ENCODE measurements at places on chromosomes 2 and 18.

DNA sequence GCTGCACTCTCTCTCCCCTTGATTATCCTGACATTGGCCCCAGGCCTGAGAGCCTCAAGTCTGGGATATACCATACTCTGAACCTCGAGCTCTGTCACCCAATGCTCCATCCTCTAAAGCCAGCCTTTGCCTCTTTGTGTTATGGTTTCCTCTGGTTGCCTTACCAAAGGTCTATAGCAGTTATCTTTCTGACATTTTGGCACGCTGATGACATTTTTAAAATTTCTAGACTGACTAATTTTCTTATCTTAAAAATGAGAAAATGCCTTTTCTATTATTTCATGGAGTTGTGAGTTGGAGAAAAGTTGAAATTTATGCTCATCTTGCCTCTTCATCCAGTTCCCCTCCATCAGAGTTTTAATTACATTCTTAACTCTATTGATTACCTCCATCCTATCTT, 62.7 kb downstream of the PKP4 start:
- DNase-seq = no peak

DNA sequence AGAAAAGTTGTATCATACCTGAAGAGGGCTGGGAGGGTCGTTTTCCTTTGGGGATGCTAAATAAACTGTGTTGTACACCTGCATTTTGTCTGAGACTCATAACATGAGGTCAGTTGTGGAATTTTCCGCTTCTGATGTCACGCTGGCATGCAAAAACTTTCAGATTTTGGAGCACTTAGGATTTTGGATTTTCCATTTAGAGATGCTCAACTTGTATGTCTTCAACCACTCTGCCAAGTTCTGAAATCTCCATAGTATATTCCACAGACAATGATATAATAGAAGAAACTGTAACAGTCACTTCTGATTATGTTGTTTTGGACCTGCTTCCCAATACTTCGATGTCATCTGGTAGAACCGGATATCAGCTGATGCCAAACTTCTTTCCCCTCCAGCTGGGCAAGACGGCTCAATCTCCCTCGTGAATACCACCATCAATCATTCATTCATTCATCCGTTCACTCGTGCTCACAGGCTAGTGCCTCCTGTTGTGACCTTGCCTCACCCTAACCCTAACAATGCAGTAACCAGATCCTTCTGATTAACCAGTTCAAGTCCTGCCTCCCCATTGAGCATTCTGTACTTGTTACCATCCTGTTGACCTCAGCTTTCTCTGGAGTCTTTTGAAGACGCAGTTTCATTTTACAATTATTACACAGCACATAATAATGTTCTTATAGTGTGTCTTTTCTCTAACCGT, 5.3 kb upstream of the PLEKHH2 start:
- DNase-seq = no peak

GRCh38 chr2:85729825-85730510, 23.8 kb upstream of the ATOH8 start:
- no peak for DNase-seq

- no peak for DNase-seq
Observed at GRCh38 chr18:31203096-31203793, 40.6 kb upstream of the DSC1 start.

DNA sequence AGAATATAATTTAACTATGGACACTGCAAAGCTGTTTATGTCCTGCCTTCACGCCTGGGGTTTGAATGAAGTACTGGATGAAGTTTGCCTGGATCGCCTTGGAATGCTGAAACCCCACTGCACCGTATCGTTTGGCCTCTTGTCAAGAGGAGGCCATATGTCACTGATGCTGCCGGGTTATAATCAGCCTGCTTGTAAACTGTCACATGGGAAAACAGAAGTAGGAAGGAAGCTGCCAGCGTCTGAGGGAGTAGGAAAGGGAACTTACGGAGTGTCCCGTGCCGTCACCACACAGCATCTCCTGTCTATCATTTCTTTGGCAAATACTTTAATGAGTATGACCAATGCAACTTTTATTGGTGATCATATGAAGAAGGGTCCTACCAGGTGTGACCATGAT, 105.8 kb downstream of the WDR7 start:
- DNase-seq = no peak

DNA sequence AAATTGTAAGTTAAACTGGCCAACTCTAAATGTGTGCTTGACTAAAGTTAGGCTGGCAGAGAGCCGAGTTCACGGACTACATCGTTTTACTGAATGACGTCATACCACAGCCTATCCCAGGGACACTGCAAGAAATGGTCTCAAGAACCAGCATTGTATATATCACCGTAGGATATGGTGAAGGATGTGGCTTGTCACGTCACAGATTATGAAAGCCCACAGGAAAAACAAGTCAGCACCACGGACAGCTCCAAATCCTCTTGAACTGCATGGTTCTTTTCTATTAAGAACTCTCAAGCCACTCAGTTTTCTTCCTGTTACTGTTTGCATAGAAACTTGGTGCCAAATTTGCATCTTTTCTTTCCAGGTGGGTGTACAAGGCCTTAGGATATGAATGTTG, 85.1 kb upstream of the ACAA2 start:
- DNase-seq = peak; percentile 52

- no peak for DNase-seq
Observed at GRCh38 chr2:231383416-231384108, 11.9 kb upstream of the B3GNT7 start.

DNA sequence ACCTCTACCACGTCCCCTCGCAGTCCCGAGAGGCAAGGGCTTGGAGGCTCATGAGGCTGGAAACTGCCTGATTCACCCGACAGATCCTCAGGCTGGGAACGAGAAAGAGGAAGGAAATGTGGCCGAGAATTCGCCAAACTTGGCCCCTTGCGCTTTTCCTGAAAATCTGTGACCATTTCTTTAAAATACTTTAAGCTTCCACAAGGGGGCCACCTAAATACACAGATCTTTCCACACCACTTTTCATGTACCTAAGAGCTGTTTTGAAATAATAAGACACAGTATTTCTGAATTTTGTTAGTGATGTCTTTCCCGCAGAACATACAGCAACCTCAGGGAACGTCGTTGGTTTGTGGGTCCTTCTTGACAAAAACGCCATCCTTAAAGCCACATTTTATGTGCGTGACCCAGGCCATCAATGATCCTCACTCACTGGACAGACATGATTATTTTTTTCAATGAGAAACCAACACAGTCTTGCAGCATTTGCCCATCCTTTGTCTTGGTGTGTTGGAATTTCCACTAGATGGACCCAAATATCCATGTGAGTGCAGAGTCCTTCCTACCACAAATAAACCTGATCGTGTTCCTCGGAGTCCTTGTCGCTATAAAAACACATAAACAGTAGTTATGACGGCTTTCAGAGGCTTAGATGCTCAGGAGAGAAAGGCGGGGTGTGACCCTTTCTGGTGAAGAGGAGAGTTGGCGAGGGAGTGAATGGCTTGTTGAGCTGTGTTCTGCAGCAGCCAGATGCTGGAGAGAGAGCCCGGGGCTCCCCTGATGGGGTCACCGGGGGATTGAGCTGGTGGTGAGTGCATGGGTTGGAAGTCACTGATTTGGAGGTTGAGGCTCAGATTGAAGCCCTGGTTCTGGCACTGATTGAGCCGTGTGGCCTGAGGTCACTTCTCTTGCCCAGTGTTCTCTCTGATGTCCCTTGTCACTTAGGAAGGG, 25.0 kb downstream of the DCDC2C start:
- peak; percentile 29 for DNase-seq

DNA sequence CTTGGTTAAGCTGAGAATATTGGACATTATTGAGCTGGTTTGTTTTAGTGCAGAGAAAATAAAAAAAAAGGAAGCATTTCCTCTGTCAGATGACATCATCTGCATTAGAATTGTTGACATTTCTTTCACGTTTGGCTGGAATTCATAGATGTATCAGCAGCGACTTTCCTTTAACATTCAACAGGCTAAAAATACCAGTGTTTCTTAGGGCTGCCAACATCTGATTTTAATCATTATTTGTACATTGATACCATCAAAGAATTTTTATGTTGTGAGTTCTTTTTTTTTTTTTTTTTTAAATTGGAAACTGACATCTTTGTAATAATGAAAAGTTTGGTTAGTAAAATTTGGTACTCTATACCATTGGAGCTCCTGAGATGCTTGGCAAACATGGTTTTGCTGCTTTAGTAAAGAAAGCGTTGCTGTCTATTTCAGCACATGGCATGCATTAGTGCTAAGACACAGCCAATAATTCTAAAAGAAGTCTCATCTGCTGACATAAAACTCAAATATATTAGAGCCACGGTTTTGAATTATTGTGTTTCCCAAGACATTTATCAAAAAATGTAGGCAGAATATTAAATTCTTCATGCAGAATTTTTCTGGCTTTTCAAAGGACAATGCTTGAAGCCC, 33.6 kb downstream of the GTF2A1L start:
- DNase-seq = peak; percentile 58

- no peak for DNase-seq
Observed at GRCh38 chr2:106099691-106100090, 94.4 kb downstream of the UXS1 start.

DNA sequence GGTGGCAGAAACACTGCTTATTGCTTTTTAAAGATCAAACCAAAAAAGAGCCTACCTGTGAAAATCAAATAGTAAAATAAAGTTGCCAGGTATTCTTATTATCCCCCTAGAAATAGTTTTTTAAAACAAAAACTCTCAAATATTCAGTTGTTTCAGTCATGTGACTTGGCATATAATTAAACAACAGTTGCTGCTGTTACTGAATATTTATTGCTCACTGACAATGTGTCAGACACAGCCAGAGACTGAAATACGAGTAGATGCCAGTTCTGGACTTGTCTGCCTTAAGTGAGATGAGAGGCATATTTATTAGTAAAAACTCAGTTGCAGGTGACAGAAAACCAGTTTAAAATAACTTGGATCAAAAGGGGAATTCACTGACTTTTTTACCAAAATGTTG, 106.0 kb upstream of the RAB12 start:
- no peak for DNase-seq

- no peak for DNase-seq
Observed at GRCh38 chr2:171167352-171167997, 6.8 kb upstream of the TLK1 start.

- no peak for DNase-seq
Observed at GRCh38 chr2:236579746-236580315, 10.2 kb downstream of the ACKR3 start.

DNA sequence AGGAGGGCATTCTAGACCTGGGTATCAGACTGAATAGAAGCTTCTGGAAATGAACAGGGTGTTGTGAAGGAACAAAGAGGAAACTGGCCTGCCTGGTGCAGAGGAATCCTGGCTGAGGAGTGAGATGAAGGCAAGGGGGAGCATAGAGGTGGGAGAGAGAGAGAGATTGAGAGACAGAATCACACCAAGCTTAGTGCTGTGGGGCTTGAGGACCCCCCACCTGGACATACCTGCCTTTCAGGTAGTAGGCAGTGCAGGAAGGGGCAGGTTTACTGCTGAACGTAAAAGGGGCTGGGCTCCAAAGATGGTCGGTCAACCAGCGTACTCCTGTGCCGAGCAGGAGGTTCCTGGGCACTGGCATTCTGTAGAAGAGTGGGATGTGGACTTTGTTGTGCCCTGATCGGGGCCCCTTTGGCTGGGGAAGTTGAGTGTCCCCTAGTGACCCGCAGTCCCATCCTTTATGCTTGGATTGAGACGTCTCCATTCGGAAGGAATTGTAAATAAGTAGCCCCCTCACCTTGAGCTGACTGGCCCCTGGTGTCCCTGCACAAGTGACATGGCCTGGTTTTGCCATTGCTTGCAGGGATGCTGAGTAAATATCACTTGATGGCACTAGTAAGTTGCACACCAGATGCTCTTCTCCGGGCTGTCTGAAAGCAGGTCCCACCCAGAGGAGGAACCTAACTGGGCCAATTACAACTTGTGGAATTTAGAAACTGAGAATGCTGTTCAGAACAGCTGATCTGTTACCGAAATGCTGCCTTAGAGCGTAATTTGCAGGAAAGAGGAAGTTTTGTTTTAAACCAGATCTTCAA, 1.4 kb downstream of the UBE2F start:
- peak; percentile 92 for DNase-seq

DNA sequence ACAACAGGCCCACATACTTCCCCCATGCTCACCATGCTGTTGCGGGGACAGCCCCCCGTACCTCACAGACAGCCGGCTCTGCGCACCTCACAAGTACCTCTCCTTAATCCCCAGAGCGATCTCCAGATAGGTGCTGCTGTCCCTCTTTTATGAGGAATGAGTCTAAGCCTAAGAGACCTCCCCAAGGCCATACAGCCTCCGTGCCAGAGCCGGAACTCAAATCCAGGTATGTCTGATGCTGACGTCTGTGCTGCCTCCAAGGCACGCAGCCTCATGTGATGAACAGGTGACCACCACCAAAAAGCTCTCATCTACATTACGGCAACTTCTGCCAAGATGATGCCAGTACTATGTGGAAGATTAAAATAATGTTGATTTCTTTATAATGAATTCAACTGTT, 85.2 kb downstream of the EIPR1 start:
- DNase-seq = no peak

DNA sequence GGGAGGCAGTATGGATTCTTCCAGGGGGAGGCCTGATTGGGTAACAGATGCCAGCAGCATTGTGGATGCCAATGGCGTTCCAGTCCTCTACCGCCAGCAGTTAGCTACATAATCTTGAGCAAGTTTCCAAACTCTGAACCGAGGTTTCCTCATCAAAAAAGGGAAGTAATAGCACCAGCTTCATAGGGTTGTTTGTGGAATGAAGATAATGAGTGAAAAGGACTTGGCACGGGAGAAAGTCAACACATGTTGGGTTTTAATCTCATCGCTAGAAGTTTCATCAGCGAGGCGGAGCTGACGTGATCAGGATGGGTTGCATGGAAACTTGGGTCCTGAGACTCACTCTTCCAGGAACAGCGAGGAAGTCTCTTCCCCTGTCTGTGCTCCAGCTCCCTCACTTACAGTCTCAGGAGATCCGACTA, 266.7 kb downstream of the SH3BP4 start:
- no peak for DNase-seq

Measured in AG08395 (cell line).